ENCODE measurements at places on chromosomes 16 and 17.

DNA sequence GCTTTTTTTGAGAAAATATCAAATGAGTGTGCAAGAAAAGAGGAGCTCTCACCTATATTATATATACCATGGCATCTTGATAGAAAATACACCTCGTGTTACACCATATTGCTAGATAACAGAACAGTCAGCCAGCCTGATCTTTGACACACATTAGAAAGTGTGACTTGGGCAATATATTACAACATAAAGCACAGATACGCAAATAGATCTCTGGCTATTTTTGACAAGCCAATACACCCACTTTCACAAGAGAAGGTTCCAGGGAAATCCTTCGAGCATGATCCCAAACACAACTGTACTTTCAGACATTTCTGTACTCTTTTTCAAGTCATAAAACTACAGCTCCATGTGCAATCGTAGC lies 9.4 kb downstream of the GGA2 start:
- DNase-seq = no peak

DNA sequence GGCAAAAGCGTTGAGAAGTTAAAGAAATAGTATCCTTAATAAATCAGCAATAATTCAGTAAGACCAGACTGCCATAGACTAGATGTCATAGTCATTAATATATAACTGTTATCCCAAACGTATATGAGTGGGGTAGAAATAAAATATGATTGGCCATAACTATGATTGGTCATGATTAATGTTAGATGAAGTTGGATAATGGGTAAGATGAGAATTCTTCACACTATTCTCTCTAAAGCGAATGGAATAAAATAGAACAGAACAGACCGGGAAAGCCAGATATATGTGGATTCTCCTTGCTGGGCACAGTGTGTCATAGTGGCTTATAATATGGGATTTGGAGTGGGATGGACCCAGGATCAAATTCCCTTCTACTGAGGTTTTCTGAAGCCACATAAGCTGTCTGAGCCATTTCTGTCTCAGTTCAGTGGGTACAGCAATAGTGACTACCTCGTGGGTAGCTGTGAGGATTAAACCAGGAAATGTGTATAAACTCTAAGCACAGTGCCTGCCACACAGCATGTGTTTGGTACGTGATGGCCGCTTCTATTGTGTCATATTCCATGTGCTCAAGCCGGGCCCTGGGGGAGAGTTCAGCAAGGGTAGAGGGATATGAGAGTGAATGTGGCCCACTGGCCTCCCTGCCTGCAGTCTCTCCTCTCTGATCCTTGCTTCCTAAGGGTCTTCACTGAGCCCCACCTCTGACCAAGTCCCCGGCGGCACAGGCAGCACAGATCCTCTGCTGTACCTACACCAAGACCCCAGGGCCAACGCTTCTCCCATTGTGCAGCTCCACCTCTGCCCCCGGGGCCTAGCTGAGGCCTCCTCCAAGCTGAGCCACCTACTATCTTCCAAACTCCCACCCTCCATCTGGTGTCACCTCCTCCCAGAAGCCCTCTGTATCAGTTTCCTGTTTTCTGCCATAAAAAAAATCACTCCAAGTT lies 3.7 kb downstream of the CETP start:
- DNase-seq = no peak

- DNase-seq = no peak
Measured at GRCh38 chr17:77821114-77821513, 137.4 kb upstream of the TNRC6C start.

DNA sequence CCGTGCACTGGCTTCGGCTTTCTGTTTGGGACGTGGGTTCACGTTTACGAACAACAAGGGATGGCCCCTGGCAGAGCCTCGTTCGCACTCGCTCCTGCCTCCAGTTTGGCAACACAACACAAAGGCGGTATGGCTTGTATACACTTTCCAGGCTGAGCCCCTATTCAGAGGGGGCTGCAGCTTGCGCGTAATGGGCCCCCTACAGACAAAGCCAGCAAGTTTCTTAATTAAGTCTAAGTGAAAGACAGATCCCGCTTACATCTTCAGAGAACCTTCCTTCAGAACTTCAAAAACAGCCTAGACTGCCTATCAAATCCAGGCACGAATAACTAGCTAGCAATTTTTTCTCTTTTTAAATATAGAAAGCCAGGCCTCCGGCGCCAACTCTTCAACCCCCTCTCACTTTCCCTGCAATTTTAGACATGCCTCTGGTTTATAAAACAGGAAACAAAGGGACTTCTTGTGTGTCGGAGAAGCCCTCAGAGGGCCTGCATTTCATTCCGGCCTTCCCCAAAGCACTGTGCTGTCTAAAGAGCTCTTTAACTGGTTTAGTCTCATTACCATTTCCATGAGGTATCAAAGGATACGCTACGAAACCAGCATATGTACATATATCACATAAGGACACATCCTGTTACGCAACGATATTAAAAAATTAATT lies 244.9 kb downstream of the STX8 start:
- DNase-seq = no peak

GRCh38 chr16:15492091-15492740 lies 57.8 kb downstream of the BMERB1 start:
- no peak for DNase-seq

- DNase-seq = no peak
Measured at GRCh38 chr17:73462823-73463222, 151.0 kb upstream of the CDC42EP4 start.

GRCh38 chr17:64938925-64939474 lies 19.7 kb upstream of the LRRC37A3 start:
- peak; percentile 66 for DNase-seq

DNA sequence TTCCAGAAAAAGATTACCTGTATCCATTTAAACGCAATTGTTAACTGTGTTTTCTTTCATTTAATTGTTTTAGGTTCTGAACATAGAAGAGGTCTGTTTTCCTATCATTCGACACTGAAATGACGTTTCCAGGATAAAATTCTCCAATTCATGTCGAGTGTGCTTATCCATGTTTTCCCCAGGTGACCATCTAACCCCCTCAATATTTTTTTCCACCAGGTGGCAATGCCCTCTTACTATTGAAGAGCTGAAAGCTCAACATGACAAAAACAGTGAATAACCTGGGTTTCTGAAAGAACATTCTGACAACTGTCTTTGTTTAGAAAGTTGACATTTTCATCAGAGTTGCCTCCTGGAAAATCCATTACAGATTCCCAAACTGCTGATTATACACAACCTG lies 948.7 kb downstream of the KCNJ2 start:
- DNase-seq = no peak

- no peak for DNase-seq
Measured at GRCh38 chr17:1344521-1344920, 55.5 kb downstream of the YWHAE start.
